Activated naive CD8-positive, alpha-beta T cell treated with anti-CD3 and anti-CD28 coated beads, Interleukin-2, amount 50 U/mL, for 24 hours (primary cell): ENCODE measurements at places on chromosomes 7 and 10.

- H3K27me3 ChIP-seq = no peaks in the 10 kb centered on the region
- H3K36me3 ChIP-seq = no peaks in the 10 kb centered on the region
- H3K4me1 ChIP-seq = peaks cover 10% of the 10 kb centered on the region
- no peak overlapping the region for H3K27ac ChIP-seq
- no peak overlapping the region for H3K4me3 ChIP-seq
- no peak for DNase-seq
Measured at GRCh38 chr10:29595636-29596225, 39.0 kb downstream of the SVIL start.

GRCh38 chr10:36195364-36195763, 553.3 kb upstream of the FZD8 start:
- H3K27me3 ChIP-seq = no peaks in the 10 kb centered on the region
- H3K4me3 ChIP-seq = no peak overlapping the region
- no peaks in the 10 kb centered on the region for H3K36me3 ChIP-seq
- H3K27ac ChIP-seq = no peak overlapping the region

GRCh38 chr10:69383558-69383957, 33.2 kb downstream of the TACR2 start:
- H3K4me3 ChIP-seq = no peak overlapping the region
- no peaks in the 10 kb centered on the region for H3K4me1 ChIP-seq
- peaks cover 66% of the 10 kb centered on the region for H3K36me3 ChIP-seq
- no peak for DNase-seq
- H3K27ac ChIP-seq = no peak overlapping the region

DNA sequence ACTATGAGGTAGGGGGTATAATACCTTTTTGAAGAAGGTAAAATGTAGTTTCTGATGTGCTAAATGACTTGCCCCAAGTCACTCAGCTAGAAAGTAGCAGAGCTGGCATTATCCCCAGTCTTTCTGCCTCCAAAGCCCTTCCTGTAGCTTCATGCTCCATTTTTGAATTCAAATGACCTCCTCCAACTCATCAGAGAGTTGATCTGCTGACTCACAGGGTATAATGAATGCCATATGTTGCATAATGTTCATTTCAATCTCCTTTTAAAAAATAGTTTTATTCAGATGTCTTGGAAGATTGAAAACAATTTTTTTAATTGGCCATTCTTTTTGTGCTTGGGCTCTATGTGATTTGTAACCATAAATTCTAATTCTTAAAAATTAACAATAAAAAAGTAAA, 272.8 kb upstream of the IMMP2L start:
- no peak for DNase-seq
- no peaks in the 10 kb centered on the region for H3K36me3 ChIP-seq
- H3K4me3 ChIP-seq = no peak overlapping the region

GRCh38 chr7:111910656-111911055, 295.5 kb downstream of the DOCK4 start:
- H3K4me1 ChIP-seq = no peaks in the 10 kb centered on the region
- no peaks in the 10 kb centered on the region for H3K36me3 ChIP-seq
- peaks cover 2% of the 10 kb centered on the region for H3K27me3 ChIP-seq
- H3K4me3 ChIP-seq = no peak overlapping the region
- no peak for DNase-seq

GRCh38 chr7:39892361-39892760, 57.7 kb upstream of the CDK13 start:
- no peak overlapping the region for H3K4me3 ChIP-seq
- DNase-seq = no peak
- no peak overlapping the region for H3K27ac ChIP-seq
- H3K36me3 ChIP-seq = no peaks in the 10 kb centered on the region
- H3K27me3 ChIP-seq = no peaks in the 10 kb centered on the region
